GM23248 (cell line): ENCODE measurements at places on chromosomes 3 and 15. TPM values are rescaled to one million over a fixed set of nuclear protein-coding genes. Genes with fewer than 3 reads are reported as not detected.

MNS1 gene
- 3.6 and 4.2 TPM in 2 replicates for polyA plus RNA-seq

GRCh38 chr3:179848711-179849110 is 188.0 kb downstream of the PEX5L start:
- no peak for DNase-seq

- no peak for DNase-seq
Measured at GRCh38 chr3:125634336-125634950, 39.1 kb upstream of the OSBPL11 start.

GRCh38 chr15:76098685-76099084 is 38.9 kb downstream of the TMEM266 start:
- DNase-seq, result no peak

DNA sequence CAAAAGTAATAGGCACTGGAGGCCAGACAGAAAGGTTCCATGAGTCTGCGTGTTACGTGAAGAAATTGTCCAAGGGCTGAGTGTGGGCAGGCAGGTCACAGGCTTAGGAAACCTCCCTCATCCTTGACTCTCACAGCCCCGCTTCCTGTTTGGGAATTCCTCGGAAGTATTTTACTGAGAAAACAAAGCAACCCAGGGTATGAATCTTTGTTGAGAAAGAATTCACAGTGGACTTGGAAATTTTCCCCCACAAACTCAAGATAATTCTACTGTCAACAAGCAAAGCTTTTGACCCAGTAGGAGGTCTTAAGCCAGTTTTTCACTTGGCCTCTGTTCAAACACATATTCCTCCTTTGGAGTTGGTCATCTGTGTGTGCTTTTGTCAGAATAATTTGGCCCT is 377.1 kb upstream of the TPM1 start:
- DNase-seq, result no peak

LSG1 gene
- polyA plus RNA-seq, result 26.9 and 31.1 TPM in 2 replicates

MAGI1 gene
- polyA plus RNA-seq, result 5.8 and 7.3 TPM in 2 replicates

NAA50 gene
- polyA plus RNA-seq, result 147 and 154 TPM in 2 replicates

GRCh38 chr15:93418566-93418965 is 329.6 kb upstream of the RGMA start:
- DNase-seq, result no peak

SAXO2 gene
- polyA plus RNA-seq, result 0.51 and 2.0 TPM in 2 replicates

GRCh38 chr15:70375006-70375431 is 277.3 kb upstream of the TLE3 start:
- DNase-seq, result peak; percentile 93

DNA sequence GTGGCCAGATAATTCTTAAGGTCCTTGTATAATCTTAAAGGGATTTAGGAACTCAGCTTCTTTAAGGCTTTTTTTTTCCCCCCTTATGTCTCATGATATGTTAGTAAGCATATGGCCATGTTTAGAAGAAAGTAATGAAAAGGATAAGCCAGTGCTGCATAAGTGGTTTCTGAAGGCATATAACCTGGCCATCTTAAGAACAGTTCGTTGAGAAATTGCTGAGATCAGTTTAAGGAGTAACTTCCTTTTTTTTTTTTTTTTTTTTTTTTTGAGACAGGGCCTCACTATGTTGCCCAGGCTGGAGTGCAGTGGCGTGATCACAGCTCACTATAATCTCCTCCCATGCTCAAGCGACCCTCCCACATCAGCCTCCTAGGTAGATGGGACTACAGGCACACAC is 51.7 kb downstream of the UBE2E2 start:
- no peak for DNase-seq

DNA sequence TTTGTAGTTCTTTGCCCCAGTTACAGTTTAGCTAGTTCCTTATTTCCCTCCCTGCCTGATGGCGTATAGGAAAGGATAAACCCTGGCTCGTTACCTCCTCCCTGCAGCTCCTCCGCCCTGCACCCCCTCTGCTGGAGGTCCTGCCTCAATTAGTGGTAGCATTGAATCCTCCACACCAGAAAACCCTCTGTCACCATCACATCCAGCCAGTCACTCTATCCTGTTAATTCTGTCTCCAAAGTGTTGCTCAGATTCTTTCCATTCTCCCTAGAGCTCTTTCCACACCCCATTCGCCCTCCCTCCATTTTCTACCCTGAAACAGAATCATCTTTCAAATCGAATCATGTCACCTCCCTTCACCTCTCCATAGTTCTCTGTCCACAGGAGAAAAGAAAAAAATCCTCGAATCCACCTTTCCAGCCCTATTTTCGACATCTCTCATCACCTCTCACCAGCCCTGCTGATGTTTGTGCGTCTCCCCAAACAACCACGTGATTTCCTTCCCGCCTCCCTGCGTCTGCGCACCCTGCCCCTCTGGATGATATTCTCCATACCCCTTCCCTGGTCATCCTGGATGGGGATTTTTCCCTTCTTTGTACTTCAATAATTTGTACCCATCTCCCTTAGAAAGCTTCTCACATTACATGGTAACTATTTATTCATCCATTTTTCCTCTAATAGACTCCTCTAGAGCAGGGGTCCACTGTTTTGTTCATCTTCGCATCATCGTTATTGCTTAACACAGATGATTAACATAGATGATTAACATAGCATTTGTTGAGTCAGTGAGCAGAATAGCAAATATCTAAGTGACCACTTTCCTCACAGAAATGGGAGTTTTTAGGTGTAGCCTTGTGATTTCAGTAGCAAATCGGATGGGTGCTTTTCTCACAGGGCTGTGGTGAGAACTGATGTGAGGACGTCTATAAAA is 37.1 kb downstream of the MAP3K13 start:
- DNase-seq, result peak; percentile 67

DNA sequence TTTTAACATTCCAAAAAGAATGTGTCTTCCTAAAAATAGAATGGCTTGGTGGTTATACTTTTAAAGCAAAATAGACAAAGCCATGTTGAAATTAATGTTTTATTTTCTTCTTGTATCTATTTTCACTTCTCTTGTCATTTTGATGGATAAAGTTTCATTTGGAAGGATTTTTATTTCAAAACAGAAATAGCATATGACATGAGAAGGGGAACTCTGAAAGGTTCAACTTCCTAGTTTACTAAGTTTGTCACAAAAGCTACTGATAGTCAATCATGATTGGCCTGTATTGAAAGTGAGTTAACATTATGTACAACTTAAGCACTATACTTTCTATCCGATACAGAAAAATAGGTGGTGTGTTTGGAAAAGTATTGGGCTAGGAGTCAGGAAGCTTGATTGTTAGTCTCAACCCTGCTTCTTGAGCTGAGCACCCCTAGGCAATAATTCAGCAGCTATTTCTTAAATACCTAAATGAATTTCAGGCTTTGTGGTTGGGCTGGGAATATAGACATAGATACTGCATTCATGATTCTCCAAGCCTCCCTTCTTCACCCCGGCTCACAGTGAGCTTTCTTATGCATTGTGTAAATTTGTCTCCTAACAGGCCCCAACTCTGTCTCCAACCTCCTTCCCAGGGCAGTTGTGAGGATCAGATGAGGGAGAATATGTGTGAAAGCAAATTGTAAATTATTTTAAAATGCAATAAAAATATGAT is 46.9 kb upstream of the CSPG4 start:
- DNase-seq, result no peak
